Neuronal stem cell (in vitro differentiated cells): ENCODE measurements at places on chromosomes 6 and 20.
A peak's percentile ranks its signal among the peaks of the same experiment; 100 is the strongest.

DNA sequence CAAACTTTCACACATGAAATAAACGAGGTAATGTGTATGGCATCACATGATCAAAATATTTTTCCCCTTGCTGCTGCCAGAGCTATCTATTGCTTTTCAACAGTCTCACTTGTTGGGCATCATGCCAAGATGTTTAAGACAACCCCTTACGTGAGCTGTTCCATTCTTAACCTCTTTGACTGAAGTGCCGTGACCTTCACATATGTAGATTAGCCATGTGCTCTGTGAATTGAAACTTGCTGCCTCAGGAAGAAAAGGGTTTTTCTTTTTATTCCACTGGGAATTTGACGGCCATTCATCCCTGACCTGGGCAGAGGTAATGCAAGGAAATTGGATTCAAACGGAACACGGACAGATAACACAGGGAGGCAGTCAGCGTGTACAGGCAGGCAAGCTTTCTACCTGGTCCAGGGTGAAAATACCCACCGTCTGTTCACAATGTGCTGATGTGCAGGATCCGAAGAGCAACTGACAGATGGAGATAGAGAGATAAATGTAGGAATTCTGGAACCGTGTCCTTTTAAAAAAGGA is 14.2 kb downstream of the ARID1B start:
- H3K27me3 ChIP-seq: no peaks in the 10 kb centered on the region
- peak; percentile 24 for DNase-seq
- no peak overlapping the region for H3K4me3 ChIP-seq
- H3K36me3 ChIP-seq: peaks cover 4% of the 10 kb centered on the region

- DNase-seq: no peak
- no peaks in the 10 kb centered on the region for H3K27me3 ChIP-seq
- H3K36me3 ChIP-seq: peaks cover 2% of the 10 kb centered on the region
- H3K4me1 ChIP-seq: peaks cover 3% of the 10 kb centered on the region
These were observed 18.2 kb upstream of the PCMTD2 start for GRCh38 chr20:64237316-64237715.

GRCh38 chr6:2939315-2940009 is 31.9 kb downstream of the SERPINB6 start:
- H3K4me3 ChIP-seq: no peak overlapping the region
- H3K36me3 ChIP-seq: no peaks in the 10 kb centered on the region
- H3K27me3 ChIP-seq: no peaks in the 10 kb centered on the region
- no peak for DNase-seq
- peaks cover 7% of the 10 kb centered on the region for H3K4me1 ChIP-seq
- H3K27ac ChIP-seq: no peak overlapping the region

GRCh38 chr6:14366872-14367271 is 249.3 kb downstream of the CD83 start:
- no peaks in the 10 kb centered on the region for H3K4me1 ChIP-seq
- H3K36me3 ChIP-seq: no peaks in the 10 kb centered on the region
- H3K4me3 ChIP-seq: no peak overlapping the region
- no peak for DNase-seq
- no peaks in the 10 kb centered on the region for H3K27me3 ChIP-seq

GRCh38 chr6:129936329-129937165 is 75.4 kb upstream of the TMEM244 start:
- no peaks in the 10 kb centered on the region for H3K27me3 ChIP-seq
- H3K36me3 ChIP-seq: no peaks in the 10 kb centered on the region
- DNase-seq: peak; percentile 55
- H3K4me3 ChIP-seq: no peak overlapping the region
- no peaks in the 10 kb centered on the region for H3K4me1 ChIP-seq
- H3K27ac ChIP-seq: no peak overlapping the region

GRCh38 chr6:36544228-36544627 is 3.1 kb downstream of the STK38 start:
- peaks cover 5% of the 10 kb centered on the region for H3K36me3 ChIP-seq
- no peak overlapping the region for H3K4me3 ChIP-seq
- H3K27me3 ChIP-seq: no peaks in the 10 kb centered on the region
- no peak overlapping the region for H3K27ac ChIP-seq

DNA sequence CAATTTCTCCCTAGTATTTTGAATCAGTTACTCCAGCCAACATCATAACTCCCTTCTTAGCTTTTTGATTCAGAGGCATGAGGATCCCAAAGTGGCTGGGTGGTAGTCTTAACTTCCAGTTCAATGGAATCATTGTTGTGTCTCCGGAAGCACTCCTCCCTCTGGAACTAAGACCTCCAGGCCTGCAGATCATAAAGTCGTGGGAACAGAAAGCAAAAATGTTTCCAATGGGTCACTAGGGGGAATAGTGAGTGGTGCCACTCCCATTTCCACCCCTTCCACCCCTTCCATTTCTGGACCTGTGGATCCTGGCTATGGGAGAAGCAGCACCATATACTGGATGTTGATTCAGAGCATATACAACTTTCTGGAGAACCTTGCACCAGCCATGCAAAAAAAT is 130.8 kb downstream of the SGK1 start:
- no peaks in the 10 kb centered on the region for H3K36me3 ChIP-seq
- H3K4me1 ChIP-seq: no peaks in the 10 kb centered on the region
- no peak overlapping the region for H3K4me3 ChIP-seq
- no peaks in the 10 kb centered on the region for H3K27me3 ChIP-seq
- DNase-seq: no peak

- H3K27me3 ChIP-seq: no peaks in the 10 kb centered on the region
- H3K4me3 ChIP-seq: no peak overlapping the region
- peaks cover 8% of the 10 kb centered on the region for H3K4me1 ChIP-seq
- DNase-seq: no peak
- H3K36me3 ChIP-seq: no peaks in the 10 kb centered on the region
- H3K27ac ChIP-seq: no peak overlapping the region
These were observed 49.1 kb downstream of the AKAP12 start for GRCh38 chr6:151288712-151289398.

GRCh38 chr6:1615151-1615852 is 5.6 kb downstream of the FOXC1 start:
- peaks cover 3% of the 10 kb centered on the region for H3K4me1 ChIP-seq
- H3K4me3 ChIP-seq: peak overlapping the region; percentile 18
- peaks cover 85% of the 10 kb centered on the region for H3K27me3 ChIP-seq

GRCh38 chr6:85015396-85015990 is 251.1 kb upstream of the TBX18 start:
- peak; percentile 57 for DNase-seq
- no peaks in the 10 kb centered on the region for H3K27me3 ChIP-seq
- H3K27ac ChIP-seq: no peak overlapping the region

GRCh38 chr6:75853806-75854205 is 104.8 kb downstream of the MYO6 start:
- DNase-seq: no peak
- no peaks in the 10 kb centered on the region for H3K36me3 ChIP-seq
- H3K4me3 ChIP-seq: no peak overlapping the region
- H3K27me3 ChIP-seq: no peaks in the 10 kb centered on the region
- no peak overlapping the region for H3K27ac ChIP-seq
